CD4-positive, alpha-beta T cell treated with Interleukin-4 for 4 hours (primary cell): ENCODE measurements at places on chromosomes 4 and X.

DNA sequence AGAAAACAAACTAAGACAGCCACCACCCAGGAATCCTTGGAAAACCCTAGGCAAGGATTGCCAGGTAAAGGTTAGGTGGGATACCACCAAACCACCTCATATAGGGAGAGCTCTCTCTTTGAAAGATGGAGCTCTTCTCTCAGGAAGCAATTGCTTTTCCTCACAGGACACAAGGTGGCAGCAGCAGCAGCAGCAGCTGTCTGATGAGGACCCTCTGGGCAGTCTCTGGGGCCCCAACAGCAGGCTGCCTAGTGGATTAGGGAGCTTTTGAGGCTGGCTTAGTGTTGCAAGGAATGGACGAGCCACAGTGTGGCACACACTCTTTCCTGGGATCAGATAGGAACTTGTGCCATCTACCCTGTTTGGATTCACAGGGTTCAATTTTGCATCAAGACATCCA, 41.4 kb upstream of the CHRDL1 start:
- no peak for DNase-seq

DNA sequence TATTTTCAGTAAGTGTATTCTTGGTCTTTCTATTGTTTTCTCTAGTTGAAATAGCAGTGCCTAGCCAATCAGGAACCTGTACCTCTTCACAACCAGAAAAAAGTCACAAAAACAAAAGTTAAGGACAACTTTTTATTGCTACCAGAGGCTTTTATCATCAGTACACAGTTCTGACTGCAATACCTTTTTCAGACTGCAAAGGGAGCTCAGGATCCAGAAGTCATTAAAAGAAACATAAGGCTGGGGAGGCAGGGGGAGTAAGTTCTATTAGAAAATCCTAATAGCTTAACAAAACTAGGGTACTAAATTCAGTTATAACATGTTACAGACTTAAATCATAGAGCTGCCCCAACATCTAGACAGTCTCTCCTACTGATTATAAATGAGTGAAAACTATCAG, 28.8 kb downstream of the CCNI start:
- DNase-seq = no peak

DNA sequence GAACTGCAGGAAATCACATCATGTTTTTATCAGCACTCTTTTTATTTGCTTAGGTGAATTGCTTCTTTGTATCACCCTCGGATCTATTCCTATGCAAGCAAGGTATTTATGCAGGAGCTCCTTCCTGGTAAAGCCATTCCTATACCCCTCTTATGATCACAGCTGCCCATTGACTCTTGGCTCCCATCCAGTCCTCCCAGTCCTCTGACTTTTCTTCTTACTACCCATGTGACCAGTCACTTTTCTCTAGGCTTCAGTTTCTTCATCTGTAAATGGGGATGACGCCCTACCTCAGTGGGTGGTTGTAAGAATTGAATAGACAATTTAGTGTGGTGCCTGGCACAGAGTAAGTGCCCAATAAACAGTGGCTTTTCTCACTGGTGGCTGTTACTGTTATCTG, 144.9 kb downstream of the FHIP1A start:
- no peak for DNase-seq

- no peak for DNase-seq
Observed at GRCh38 chrX:10607233-10607632, 13.2 kb downstream of the MID1 start.

- no peak for DNase-seq
Observed at GRCh38 chrX:115030625-115031024, 13.2 kb upstream of the IL13RA2 start.
